Nephron progenitor cell (in vitro differentiated cells): ENCODE measurements at places on chromosomes 7 and 10.

DNA sequence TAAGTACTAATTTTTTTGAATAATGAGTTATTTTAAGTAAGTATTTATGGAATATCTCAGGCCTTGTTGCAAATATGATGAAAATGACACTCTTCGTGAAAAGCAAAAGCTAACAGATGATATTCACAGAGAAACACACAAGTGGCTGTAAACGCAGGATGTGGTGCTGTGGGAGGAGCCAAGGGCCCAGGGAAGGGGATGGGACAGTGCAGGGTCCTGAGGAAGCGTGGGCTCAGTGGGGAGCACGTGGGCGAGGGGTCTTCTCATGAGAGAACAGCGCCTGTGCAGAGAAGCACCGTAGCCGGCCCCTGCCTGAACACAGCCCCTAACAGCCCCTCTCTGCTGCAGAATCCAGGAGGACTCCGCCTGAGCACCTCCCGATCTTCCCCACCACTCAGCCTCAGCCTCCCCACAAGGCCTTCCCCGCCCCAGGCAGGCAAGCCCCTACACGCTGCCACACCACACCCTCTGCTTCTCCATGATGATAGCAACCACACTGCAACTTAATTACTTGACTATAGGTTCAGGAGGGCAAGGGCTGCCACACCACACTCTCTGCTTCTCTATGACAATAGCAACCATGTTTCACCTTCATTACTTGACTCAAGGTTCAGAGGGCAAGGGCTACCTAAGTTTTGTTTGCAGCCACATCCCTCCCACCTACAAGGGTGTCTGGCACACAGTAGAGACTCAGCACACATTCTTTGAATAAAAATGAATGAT is 152.6 kb upstream of the RNF32 start:
- DNase-seq = no peak

DNA sequence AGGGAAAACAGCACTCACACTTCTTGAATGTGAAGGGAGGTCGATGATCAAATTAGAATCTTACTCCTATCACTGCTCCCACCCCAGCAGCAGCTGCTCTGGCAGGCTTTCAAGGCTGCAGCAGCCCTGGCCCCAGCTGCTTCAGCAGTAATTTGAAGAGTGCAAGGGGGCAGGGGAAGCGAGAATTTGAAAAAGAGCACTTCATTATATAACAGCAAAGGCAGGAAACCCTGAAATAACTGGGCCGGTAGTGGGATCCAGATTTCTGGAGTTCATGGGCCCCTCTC is 44.9 kb downstream of the MYPN start:
- DNase-seq = peak; percentile 7

DNA sequence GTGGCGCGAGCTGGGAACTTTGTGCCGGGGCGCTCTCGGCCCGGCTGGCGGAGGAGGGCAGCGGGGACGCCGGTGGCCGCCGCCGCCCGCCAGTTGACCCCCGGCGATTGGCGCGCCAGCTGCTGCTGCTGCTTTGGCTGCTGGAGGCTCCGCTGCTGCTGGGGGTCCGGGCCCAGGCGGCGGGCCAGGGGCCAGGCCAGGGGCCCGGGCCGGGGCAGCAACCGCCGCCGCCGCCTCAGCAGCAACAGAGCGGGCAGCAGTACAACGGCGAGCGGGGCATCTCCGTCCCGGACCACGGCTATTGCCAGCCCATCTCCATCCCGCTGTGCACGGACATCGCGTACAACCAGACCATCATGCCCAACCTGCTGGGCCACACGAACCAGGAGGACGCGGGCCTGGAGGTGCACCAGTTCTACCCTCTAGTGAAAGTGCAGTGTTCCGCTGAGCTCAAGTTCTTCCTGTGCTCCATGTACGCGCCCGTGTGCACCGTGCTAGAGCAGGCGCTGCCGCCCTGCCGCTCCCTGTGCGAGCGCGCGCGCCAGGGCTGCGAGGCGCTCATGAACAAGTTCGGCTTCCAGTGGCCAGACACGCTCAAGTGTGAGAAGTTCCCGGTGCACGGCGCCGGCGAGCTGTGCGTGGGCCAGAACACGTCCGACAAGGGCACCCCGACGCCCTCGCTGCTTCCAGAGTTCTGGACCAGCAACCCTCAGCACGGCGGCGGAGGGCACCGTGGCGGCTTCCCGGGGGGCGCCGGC is 870 bp downstream of the FZD1 start:
- peak; percentile 55 for DNase-seq

- no peak for DNase-seq
Observed at GRCh38 chr10:63553031-63553430, 31.8 kb downstream of the REEP3 start.

DNA sequence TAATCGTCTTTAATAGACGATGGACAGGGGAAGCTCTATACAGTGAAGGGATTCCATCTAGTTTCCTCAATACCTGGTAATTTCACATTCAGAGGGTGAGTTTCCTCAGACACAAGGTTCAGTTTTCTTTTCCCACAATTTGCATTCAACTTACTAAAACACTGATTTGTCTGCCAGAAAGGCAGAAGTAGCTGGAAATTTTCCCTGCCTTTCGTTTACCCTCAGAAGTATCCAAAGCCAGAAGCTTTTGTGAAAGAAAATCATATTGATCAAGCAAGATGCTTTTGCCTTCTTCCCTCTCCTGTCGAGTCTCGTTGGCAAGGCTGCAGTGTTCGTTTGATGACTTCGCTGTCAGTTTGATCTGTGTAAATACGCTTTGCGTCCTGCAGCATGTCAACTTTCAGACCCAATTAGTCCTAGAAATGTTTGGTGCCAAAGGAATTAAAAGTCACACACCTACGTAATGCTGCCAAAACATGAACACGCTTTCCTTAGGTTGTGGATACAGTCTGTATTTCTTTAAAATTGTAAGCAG is 631.9 kb upstream of the FOXK1 start:
- no peak for DNase-seq
